ENCODE measurements at places on chromosomes 7 and 10.

DNA sequence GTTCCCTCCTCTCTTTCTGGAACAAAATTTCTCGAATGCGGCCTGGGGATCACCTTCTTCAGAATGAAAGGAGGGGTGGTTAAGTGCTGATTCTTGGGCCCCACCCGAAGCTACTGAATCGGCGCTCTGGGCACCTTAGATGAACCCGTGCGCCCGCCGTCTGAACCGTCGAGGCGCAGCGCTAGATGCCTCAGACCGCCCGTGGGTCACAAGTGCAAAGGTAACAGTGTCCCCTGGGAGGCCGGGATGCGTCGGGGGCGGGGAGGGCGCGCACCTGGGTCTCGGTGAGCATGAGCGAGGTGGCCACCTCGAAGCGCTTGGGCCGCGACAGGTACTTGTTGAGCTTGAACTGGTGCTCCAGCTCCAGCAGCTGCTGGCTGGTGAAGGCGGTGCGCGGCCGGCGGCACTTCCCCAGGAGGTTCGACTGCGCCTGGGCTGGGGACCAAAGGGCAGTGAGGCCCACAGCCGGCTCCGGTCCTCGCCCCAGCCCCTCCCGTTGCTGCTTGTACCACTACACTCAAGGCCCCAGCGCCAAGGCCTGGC is 4.2 kb downstream of the MNX1 start:
- no peak for DNase-seq

DNA sequence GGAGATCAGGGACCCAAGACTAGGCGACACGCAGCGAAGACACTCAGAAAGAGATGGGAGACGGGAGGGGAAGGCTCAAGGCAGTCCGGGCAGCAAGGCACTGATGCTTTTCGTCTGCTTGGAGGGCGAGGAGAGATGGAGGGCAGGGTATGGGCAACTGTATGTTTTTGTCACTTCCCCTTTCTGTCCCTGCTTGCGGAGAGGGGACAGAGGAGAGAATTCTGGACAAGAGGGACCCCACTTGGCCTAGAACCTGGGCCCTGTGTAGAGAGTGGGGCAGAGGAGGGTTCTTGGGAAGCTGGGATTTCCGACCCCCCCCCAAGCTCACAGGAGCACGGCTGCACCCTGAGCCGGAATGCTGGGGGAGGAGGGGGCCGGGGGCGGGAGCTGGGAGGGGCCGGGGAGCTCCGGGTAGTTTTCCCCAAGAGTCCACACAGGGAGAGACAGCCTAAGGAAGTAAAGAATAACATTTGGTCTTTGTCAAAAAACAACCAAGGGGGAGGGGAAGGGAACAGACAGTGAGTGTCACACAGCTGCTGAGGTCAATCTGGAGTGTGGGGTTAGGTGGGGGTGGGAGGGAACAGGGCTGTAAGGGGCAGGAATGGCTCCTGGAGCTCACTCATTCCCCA is 1.8 kb downstream of the LRCH4 start:
- no peak for DNase-seq

DNA sequence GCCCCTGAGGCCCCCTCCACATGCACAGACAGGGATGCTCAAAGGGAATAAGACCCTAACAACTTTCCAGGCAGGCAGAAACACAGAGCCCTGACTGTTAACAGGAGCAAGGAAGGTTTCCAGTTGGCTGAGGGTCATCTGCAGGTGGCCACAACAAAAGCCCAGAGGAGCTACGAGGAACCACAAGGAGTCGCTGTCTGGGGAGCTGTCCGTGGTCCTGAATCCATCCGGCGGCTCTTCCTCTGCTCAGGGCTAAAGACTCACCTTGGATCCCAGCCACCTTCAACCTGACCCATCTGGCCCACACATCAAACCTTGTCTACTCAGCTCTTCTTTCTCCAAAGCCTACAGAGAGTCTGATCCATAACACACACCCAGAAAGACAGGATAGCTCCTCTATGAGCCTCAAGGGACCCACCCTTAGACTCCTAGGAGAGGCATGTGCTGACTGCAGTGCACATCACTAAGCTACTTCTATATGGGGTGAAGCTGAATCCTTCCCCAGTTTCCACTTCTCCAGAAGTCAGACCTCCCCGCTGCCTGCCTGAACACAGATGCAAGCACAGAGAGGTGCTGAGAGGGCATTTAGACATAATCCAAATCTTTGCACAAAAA is 104.0 kb downstream of the SLIT1 start:
- peak; percentile 30 for DNase-seq

DNA sequence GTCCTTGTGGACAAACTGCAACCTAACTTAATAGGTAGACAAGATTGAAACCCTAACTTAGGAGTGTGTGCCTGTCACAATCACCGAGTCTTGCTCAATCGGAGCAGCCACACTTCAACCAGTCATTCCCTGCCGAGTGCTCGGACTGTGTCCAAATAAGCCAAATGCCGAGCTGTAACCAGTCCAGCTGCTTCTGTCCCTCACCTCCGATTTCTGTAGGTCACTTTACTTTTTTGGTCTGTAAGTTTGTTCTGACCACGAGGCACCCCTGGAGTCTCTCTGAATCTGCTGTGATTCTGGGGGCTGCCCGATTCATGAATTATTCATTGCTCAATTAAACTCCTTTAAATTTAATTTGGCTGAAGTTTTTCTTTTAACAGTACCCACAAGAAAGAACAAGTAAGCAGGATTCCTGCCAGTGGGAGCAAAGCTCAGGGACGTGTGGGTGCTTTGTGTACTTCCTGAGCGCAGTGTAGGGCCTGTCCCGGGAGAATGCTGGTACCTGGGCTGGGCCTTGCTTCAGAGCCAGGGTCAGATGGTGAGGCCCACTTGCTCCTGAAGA is 140.1 kb downstream of the ACTR3B start:
- no peak for DNase-seq

DNA sequence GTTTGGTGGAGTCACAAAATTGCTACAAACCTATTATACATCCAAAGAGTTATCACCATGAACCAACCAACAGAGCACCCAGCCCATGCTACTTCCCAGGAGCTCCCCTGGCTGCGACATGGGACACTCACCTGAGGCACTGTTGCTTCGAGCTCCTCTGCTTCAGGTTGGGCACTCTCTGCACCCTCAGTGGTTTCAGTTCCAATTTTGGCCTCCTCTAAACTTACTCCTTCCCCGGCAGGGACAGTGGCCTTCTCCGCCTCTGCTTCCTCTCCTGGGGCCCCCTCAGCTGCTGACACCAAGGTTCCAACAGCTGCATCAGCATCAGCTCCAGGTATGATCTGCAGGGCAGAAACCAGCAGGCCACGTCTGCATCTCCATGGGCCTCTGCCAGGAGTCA is 120.4 kb upstream of the TARP start:
- no peak for DNase-seq
